ENCODE measurements at places on chromosomes 5 and 9.

DNA sequence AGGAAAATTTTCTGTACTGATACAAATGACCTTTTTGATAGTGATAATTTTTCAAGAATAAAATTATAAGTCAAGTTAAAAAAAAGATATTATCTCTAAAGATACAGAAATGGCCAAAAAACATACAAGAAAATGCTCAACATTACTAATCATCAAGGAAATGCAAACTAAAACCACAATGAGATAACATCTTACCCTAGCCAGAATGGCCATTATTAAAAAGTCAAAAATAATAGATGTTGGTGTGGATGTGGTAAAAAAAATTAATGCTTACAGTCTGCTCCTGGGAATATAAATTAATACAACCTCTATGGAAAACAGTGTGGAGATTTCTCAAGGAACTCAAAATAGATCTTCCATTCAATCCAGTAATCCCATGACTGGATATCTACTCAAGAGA lies 22.9 kb upstream of the PTGER4 start:
- no peak for DNase-seq

- DNase-seq = no peak
These were observed 103.7 kb upstream of the MPDZ start for GRCh38 chr9:13383216-13383615.

- no peak for DNase-seq
These were observed 85.1 kb downstream of the AMBP start for GRCh38 chr9:113992994-113993393.

DNA sequence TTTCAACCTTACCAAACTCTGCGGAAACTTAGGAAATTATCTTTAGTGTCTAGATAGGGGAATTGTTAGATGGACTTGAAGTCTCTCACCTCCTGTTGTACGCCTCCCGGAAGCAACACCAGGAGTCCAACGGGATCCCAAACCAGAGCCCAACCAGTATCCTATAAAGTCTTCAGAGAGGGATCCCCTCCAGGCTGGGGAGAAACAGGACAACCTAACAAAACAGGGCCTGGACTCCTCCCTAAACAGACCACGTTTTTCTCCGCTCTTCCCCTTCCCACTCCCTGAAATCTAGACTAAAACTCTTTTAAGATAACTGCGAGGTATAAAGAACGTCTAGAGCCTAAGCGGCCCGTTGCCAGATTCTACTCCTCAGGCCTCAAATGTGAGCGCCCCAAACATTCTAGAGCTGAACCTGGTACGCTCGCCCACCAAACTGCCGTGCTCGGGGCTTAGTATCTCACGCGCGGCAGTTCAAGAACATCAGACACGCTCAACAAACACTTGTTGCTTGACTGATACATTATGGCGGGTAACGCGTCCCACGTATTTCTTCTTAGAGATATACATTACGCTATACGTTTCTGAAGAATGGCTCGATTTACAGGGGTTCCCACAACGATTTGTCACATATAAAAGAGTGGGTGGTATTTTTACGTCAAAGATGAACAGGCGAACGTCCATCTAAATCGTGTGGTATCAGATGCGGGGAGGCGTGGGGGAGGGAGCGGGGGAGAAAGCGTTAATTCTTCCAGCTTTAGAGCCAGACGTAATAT lies 663 bp upstream of the SMIM27 start:
- DNase-seq = peak; percentile 42

DNA sequence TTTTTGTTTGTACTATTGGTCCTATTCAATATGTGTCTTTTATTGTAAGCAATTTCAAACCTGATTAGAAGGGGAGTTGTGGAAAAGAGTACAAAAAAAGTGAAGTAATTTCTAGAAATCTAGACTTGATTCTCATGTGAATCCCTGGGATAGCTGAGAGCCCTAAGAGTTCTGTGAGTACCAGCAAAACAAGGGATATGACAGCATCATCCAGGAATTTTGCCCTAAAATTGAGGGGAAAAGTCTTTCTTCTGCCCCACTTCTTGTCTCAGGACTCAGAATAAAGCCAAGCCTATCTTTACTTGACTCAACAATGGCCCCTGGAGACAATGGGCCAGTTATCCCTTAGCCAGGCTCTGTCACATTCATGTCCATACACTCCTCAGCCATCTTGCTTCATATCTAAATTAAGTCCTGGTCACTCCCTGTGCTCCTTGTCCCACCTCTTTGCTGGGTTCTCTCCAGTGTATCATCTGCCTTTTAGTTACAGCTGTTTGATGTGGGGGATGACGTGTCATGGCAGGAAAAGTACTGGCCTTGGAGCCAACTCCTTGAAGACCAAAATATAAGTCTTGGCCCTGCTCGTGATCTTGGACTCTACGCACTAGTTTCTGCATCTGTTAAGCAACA lies 81.2 kb downstream of the ADAMTS12 start:
- DNase-seq = no peak

DNA sequence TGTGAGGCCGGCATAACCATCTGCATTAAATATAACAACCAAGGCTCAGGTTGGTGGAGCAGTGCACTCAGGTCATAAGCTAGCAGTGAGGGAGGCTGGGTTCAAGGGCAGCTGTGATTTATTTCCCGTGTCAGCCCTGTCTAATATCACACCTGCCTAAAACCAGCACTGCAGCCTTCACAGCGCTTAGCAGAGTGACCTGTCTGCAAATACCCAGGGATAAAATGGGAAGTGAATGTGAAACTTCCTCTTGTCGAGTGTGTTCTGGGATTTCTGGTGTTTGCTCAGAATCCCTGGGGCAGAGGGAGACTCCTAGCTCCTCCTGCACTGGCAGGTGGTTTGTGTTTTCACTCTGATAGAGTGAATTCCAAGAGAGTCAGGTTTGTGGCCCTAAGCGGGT lies 57.5 kb downstream of the ZNF510 start:
- no peak for DNase-seq

DNA sequence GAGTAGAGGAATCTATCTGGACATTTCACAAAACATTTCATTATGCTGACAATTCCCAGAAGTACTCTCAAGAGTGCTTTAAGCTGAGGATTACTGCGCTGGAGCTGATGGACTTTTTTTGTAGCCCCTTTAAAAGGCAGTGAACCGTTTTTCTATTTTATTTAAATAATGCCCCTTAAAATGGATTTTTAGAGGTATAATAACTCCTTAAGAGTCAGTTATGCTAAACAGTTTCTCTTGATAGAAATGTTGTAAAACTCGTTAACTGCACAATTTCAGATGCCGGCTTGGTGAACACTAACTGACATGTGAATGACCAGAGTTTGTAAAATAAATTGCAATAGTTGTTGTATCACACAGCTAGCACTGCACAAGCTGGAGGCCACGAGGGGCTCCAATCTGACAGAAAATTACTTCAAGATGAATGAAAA lies 174.0 kb downstream of the NR2F1-AS1 start:
- DNase-seq = no peak

GRCh38 chr9:86298873-86299272 lies 16.5 kb upstream of the ISCA1 start:
- no peak for DNase-seq

- no peak for DNase-seq
These were observed 40.4 kb downstream of the LIX1 start for GRCh38 chr5:97102010-97102470.

GRCh38 chr5:115309751-115310370 lies 13.4 kb upstream of the CCDC112 start:
- no peak for DNase-seq

GRCh38 chr5:151461312-151461711 lies 13.9 kb downstream of the SLC36A1 start:
- no peak for DNase-seq

GRCh38 chr5:32510860-32511259 lies 66.3 kb upstream of the ZFR start:
- no peak for DNase-seq

DNA sequence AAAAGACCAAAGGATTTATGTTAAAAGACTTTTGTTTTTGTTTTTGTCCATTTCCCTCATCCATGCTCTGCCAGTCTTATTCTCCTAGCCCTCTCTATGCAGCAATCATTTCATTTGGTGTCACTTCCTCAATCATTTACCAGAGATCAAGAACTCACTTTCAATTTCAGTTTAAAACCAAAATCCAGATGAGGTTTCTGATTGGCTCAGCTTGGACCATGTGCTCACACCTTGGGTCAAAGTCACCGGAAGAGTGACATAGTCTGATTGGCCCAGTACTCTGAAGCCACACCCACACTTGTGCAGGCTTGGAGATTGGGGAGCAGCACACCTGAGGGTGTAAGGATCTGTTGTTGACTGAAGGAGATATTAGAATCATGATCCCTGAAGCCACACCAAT lies 79.6 kb downstream of the TLR4 start:
- no peak for DNase-seq

DNA sequence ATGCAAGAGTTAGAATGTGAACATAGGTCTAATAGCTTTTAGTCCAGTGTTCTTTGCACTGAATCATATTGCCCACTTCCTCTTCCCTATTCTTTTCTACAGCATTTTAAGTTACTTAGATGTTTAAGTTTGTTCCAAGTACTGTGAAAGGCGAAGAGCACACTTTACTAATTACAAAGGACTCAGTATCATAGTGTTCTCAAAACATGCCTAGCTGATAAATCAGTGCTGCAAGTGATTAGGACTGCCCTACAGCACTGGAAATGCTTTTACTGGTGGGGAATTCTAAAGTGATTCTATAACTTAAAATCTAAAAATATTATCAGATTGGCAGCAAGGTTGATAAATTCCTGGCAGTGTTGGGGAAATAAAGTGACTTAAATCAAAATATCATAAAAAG lies 177.9 kb upstream of the KCNN2 start:
- no peak for DNase-seq

- no peak for DNase-seq
These were observed 7.3 kb upstream of the LMX1B start for GRCh38 chr9:126606483-126606870.

GRCh38 chr5:28516722-28517121 lies 1478.3 kb upstream of the CDH9 start:
- DNase-seq = no peak

DNA sequence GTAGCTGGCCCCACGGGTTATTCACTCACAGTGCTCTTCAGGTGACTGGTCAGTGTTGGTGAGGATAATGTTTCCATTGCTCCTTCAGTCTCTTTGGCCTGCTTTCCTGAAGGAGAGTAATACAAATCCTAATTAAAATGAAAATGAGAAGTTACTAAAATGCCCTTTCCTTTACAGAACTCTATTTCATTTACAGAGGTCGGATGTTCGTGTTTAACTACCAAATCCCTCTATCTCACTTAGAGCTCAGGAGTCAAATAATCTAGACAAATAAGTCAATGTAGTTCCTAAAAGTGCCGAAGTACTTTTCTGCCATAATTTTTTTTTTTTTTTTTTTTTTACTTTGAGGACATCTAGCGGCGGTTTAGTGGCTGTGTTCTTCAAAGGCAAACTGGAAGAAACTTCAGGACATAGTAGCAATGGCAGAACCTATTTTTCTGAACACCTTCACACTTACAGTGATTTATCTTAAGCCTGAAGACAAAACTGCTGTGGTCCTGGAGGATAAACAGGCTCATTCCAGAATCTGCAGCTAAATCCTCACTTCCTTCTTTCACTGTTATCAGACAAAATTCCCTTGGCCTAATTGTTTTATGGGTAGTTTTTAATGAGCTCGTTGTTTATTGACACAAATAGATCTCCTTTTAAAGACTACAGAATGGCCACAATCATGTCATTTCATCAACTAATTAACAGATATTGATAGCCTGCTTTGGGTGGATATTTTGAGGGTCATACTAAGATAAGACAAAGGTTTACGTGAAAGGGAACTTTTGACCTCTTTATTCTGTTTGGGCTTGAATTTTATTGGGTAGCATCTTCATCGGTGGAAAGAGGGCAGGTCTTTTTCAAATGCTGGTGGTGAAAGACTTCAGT lies 207.6 kb upstream of the DMRTA1 start:
- no peak for DNase-seq

- DNase-seq = no peak
These were observed 45.1 kb upstream of the TRIO start for GRCh38 chr5:14097998-14098471.

DNA sequence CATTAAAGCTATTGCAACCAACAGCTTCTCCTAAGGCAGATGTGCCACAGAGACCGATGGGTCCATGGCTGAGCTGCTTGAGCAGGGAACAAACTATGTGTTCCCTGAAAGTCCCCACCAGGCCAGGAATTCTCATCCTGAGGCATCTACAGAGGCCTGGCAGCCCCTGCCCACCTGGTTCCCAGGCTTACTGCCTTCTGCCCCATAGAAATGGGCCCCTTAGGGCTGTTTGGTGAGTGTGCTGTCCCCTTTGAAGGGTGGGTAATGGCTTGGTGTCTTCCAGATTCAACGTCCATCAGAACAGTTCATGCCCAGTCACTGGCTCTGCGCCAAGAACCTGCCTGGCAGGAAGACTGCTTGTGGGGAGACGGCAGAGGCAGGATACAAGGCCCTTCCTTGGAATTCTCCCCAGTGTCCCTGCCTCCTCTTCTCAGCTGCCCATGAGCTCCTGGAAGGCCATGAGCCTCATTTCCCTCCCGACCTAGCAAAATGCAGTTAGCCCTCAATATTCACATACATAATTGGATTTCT lies 3.8 kb upstream of the COL27A1 start:
- no peak for DNase-seq

- DNase-seq = no peak
These were observed 105.3 kb downstream of the LHX2 start for GRCh38 chr9:124116683-124117363.

DNA sequence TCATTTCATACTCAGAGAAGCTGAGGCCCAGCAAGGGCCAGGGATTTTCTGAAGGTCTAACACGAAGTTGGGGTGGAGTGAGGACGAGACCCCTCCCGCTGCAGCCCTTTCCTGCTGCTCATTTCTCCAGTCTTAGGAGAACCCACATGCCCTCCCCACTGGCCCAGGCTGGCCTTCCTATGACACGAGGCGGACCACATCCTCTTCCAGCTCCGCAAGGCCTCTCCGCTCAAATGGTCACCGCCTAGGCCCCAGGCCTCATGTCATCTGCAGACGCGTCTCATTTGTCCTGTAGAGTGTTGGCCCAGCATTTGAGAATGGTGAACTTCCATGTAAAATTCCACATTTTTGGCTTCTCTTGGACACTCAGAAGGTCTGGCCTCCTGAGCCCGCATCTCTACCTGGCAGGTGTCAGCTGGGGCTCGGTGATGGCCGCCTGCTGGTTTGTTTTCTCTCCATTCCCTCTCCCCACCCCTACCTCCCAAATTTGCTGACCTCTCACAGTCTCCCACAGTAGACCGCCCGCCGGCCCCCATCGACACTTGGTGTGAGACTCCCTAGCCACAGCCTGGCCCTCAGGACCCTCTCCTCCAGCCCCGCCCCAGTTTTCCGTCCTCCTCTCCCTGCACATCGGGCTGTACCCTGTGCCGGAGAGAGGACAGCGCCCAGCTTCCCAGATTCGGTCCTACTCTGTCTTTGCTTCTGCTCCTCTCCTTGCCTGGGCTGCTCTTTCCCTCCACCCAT lies 51.7 kb downstream of the ERGIC1 start:
- DNase-seq = no peak

Measured in stimulated activated CD4-positive, alpha-beta T cell treated with anti-CD3 and anti-CD28 coated beads, Interleukin-4, amount 100 ng/mL, for 1 hour (primary cell).